ENCODE measurements at places on chromosomes 2 and 18. TPM values are rescaled to one million over a fixed set of nuclear protein-coding genes. Genes with fewer than 3 reads are reported as not detected.
A peak's percentile ranks its signal among the peaks of the same experiment; 100 is the strongest.

DNA sequence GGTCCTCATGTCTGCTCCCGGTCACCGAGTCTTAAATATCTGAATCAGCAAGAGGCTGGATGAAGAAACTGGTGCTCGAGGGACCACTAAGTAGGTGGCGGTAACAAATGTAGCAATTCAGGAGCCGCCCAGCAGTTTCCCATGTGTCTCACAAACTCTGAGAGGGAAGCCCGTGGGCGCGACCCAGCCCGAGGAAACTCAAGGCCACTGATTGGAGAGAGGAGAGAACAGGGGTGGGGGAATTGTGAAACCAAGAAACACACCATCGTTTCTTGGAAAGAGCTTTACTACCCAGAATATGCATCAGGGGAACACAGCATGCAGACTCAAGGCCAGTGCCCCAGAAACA, 10.8 kb downstream of the MLPH start:
- DNase-seq: no peak

- DNase-seq: no peak
Measured at GRCh38 chr2:118031566-118031965, 17.7 kb upstream of the CCDC93 start.

DNA sequence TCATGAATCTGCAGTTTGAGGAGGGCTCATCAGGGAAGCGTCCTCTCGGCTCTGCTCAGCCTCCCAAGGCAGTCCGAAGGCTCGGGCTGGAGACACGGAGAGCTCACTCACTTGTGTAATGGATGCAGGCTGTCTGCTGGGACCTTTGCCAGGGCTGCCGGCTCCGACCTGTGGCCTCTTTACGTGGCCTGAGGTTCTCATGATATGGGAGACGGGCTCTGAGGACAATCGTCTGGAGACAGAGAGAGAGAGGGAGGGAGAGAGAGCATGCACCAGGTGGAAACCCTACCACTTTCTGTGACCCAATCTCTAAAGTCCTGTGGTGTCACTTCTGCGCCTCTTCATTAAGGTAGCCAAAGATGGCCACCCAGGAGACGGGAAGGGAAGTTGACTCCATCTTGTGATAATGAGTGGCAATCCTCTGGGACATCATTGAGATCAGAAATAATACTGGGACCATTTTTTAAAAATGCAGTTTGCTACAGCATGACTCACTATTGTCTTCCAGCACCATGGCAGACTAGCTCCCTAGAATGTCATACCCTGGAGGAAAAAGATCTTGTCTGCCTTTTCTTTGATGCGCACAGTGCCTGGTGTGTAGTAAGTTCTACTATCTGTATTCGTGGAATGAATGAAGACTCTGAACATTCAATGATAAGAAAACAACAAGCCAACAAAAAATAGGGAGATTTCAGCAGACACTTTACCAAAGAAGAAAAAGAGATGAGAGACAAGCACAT, 60.2 kb downstream of the CD8B2 start:
- DNase-seq: no peak

DNA sequence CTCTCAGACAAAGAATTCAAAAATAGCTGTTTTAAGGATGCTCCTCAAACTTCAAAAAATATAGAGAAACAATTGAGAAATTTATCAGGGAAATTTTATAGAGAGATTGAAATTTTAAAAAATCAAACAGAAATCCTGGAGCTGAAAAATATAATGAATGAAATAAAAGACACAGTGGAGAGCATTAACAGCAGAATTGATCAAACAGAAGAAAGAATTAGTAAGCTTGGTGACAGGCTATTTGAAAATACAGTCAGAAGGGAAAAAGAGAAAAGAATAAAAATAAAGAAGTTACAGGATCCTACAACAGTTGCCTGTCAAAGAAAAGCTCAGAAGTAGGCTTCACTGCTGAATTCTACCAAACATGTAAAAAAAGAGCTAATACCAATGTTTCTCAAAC, 293.8 kb upstream of the VWC2L start:
- DNase-seq: no peak

- no peak for DNase-seq
Measured at GRCh38 chr2:42764901-42765300, 966 bp upstream of the OXER1 start.

GRCh38 chr18:24177499-24178133, 38.8 kb downstream of the CABYR start:
- DNase-seq: no peak

- no peak for DNase-seq
Measured at GRCh38 chr2:110657724-110658305, 20.0 kb downstream of the BUB1 start.

GRCh38 chr2:105470979-105471378, 72.1 kb upstream of the FHL2 start:
- no peak for DNase-seq

DNA sequence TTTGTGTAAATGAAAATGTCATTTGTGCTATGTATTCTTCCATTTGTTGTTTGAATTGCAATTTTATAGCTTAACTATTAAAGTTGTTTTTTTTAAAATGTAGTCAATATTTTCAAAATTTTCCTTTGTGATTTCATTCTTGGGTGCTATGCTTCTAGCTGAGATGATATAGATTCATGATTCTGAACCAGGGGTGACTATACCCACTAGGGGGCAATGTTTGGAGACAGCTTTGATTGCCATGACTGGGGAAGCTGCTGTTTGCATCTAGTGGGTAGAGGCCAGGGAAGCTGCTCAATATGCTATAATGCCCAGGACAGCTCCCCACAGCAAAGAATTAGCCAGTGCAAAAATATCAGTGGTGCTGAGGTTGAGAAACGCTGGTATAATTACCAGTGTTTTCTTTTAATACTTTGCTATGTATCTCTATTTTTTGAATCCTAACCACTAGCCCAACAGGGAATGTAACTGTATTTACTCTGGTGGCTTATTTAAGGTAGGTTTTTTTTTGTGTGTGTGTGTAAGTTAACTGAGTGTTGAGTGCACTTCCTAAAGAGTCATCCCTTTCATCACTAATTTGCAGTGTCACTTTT, 99.7 kb downstream of the MEP1B start:
- DNase-seq: peak; percentile 59

DNA sequence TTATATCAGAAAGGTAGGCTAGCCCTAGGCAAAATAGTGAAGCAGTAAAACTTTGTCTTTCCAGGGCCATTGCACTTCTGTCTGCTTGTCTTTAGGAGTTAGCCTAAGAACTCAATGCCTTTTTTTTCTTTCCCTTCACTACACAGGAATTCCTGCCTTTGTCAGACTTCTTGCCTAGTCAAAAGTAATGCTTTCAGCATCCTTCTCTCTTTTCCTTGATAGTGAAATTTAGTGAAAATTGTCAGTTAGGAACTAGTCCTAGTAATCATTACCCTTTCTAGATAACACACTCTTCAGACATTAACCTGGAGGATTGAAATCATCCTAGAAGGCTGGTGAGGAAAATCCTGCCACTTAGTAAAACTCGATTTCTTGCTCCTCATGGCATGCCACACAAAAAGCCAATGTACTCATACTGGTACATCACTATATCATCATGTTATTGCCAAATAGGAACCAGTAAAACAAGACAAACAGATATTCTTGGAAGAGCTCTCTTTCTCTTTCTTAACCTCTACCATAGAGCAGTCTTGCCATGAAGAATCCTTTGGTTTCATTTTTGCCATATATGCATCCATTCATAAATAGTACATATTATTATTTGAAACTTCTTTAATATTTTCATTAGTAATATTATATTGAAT, 320.5 kb downstream of the CTNNA2 start:
- no peak for DNase-seq

DNA sequence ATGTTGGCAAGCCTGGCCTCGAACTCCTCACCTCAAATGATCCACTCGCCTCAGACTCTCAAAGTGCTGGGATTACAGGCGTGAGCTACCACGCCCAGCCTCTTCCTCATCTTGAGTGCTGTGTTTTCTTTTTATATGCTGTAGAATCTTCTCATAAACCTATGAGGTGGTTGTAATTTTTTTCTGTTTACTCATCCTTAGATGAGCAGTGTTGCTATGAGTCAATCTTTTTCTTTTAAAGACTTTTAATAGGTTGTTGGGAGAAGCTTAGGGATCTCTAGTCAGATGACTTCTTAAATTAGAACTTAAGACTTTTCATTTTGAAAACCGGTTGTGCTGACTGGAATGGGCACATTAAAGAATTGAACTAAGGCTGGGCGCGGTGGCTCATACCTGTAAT, 8.7 kb upstream of the AAK1 start:
- DNase-seq: peak; percentile 92

ALPG gene
- not detected for total RNA-seq

KLHL14 gene
- total RNA-seq: not detected

LAMA1 gene
- 12.2 TPM for total RNA-seq
